Panc1 (cell line): ENCODE measurements at places on chromosomes 5 and 9.

DNA sequence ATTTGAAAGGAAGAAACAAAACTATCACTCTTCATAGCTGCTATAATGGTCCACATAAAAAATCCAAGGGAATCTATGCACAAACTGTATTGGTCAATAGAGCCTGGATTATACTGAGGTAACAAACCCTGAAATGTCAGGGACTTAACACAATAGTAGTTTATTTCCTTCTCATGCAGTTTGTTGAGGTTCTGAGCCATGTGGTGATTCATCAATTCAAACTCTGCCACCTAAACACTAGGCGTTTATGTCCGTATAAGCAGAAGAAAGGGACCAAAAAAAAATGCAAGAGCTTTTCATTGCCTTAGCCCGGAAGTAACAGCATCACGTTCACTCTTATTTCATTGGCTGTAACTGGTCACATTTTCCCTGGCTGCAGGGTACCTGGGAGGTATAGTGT lies 464.7 kb downstream of the ZSWIM6 start:
- no peak for DNase-seq

GRCh38 chr5:145925803-145926202 lies 10.6 kb upstream of the SH3RF2 start:
- no peak for DNase-seq

DNA sequence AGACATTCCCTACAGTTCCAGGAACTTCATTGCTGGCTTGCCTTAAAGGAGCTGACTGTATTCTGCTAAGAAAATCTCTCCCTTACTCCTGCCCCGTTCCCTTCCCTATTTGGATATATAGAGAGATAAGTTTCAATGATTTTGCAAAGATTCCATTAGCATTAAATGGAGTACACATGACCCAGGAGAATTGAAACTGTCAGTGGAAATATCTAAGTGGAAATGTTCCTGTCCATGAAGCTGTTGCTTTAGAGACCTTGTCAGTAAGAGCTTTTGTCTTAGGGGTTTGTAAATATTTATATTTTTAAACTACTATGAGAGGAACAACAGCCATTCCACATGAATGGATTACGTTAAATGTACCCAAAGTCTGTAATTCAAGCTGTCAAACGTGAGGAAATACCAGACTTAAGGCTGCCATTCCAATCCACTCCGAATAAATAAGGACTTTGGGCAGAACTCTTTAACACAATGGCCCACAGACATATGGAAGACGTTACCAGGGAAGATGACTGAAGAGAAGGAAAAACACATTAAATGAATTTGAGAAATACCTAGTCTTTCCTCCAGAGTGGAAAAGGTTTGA lies 387.1 kb upstream of the PAPPA start:
- DNase-seq = no peak

GRCh38 chr5:54739371-54739770 lies 221.8 kb downstream of the SNX18 start:
- DNase-seq = no peak

DNA sequence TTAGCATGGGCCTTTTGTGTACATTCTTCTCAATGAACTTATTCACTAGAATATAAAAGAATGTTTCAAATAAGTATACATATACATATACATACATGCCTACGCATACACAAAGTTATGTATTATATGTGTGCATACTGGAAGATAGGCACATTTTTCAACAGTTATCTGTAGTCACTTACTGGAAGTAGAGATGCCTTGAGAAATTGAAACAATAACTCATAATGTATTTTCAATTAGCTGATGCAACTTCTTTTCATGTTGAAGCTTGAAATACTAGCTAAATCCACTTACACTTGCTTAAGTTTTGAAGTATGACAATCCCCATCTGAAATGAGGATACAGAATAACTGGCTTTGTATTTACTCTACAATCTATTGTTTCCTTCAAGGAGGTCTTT lies 469.0 kb upstream of the PTGER4 start:
- DNase-seq = no peak

GRCh38 chr5:20660588-20660987 lies 672.6 kb upstream of the CDH18 start:
- DNase-seq = no peak

- DNase-seq = no peak
Measured at GRCh38 chr5:128196791-128197190, 113.2 kb downstream of the SLC12A2 start.

- DNase-seq = no peak
Measured at GRCh38 chr9:6827439-6828145, 69.8 kb downstream of the KDM4C start.

- no peak for DNase-seq
Measured at GRCh38 chr5:114467729-114468128, 105.9 kb downstream of the KCNN2 start.

DNA sequence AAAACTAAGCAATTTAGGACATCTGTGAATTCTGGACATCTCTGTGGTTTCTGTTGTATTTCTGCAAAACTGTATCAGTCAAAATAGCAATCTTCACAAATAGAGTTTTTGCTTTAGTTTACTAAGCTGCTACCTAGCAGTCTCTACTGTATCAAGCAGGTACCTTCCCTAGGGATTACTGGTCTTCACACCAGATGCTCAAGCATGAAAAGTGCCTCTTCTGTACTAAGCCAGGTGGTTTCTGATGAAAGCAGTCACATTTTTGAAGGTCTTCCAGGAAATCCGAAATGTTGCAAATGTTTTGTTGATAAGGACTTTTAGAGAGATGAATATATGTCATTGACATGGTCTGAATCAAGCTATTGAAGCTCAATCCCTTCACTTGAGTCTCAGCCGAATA lies 540.0 kb downstream of the KCTD16 start:
- no peak for DNase-seq

DNA sequence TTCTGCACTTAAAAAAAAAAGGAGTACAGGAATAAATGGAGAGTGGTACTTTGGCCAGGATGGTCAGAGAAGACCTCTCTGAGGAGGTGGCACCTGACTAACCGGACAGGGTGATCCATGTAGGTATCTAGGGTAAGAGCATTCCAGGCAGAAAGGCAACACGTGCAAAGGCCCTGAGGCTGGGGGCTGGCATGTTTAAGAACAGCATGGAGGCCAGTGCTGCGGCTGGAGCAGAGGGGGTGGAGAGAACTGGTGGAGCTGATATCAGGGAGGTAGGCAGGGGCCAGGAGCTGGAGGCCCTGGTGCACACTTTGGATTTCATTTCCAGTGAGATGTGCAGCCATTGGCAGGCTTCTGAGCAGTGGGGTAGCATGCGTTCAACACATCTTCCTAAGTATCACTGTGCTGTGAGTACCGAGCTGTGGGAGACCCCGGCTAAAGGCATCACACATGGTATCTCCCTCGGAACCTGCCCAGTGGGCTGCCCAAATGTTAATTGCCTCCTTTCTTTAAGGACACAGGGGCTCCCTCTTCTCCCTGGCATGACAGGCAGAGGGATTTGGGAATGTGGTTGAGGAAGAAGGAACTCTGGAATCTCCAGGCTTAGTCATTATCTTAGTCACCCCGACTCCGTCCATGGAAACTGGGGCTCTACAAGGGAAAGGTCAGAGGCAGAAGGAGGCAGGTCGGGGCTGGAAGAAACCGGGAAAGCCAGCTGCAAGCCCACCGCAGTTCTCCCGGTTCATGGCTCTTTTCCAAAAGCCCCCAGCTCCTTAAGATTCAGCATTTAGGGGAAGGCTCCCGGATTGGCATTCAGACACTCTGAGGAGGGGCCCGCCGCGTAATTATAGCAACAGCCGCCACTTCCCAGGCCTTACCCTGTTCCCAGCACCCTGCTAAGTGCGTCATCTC lies 18.6 kb downstream of the SLC6A7 start:
- no peak for DNase-seq

DNA sequence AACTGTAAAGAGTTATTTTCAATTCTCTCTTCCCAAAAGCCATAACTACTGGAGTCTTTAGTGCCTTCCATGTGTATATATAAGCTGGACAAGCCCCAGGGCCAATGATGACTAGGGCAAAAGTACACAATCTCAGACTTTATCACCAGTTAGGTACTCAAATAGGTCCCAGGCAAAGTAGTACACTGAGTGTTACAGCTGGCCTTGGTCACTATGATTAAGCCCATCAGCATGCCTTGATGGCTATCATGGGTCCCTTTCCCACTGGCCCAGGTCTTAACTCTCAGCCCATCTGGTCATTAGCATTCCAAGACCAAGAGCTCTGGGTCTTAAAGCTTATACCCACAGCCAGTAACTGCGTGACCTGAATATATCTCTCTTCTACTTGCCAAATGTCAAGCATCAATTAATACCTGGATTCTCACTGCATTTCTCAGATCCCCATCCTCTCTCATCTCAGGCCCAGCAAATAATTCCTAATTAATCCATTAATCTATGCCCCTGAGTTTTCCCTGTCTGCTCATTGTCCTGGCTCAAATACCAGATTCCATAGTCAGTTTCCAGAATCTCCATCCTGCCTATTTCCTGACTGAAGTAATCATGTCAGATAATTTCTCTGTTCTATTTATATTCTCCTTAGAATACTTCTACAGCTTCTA lies 62.3 kb downstream of the NR6A1 start:
- DNase-seq = peak; percentile 15

- DNase-seq = no peak
Measured at GRCh38 chr9:120876842-120877240, at the start of gene PHF19. Gene PHF19, minus strand, starts transcription at chr9:120877188. Its CDS starts 2,447 bp downstream, at chr9:120874741.

- no peak for DNase-seq
Measured at GRCh38 chr5:123441408-123441807, 18.2 kb upstream of the CEP120 start.

GRCh38 chr9:23380821-23381220 lies 445.2 kb downstream of the ELAVL2 start:
- DNase-seq = no peak

GRCh38 chr5:149314571-149315111 lies 30.7 kb upstream of the GRPEL2 start:
- no peak for DNase-seq

DNA sequence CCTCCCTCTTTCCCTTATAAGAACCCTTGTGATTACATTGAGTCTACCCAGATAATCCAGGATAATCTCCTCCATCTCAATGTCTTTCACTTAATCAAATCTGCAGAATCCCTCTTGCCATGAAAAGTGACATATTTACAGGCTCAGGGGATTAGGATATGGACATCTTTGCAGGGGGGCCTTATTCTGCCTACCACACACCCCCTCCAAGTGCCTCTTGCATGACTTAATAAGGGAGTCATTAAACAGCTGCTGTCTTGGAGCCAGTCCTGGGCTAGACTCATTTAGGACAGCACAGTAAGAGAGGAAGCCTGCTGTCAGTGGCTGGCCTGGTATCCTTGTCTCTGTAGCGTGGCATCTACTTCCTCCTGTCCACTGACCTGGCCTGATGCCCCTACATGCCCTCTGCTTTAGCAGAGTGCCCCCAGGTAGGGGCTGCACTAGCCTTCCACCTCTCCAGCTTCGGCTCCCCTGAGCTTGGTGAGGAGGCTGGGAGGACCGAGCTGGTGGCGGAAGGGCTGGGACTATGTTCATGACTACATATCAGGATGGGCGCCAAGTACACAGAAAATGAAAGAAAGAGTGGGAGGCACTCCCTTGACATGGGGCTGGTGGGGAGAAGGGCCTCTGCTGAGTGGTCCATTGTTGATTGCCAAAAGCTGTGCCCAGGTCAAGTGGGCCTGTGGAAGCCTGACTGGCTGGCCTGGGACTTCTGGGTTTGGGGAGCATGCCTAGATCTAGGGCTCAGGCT lies 17.2 kb downstream of the ENHO start:
- no peak for DNase-seq

DNA sequence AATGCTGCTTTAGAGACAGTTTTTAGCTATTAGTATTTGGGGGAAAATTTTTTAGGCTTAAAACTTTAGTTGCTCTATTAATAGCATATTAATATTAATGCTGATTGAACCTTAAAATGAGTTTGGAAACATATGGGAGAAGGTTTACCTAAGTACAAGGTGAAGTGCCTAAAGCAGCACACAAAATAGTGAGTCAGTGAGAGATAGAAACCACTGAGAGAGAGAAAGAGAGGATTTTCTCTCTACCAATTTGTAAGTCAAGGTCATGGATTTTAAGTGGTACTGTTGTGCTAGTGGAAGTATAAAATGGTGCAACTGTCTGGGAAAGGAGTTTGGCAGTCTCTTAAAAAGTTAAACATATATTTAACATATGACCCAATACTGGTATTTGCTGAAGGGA lies 64.9 kb downstream of the MARCHF3 start:
- DNase-seq = no peak

DNA sequence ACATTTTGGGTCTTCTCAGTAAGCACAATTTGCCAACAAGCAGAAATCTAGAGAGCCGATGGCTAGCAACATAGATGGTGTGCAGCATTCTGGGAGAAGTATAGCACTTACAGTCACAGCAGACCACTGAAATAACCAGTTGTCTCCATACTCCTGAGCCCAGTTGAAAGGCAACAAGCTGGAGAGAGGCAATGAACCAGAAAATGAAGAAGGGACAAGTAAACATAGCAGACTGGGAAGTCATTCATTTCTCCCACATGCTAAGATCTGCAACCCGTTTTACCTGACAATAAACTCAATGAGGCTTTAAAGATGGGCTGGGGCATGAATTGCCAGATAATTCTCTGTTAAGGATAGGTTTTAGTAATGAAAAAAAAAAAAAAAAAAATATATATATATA lies 575.6 kb upstream of the GRAMD2B start:
- DNase-seq = no peak

DNA sequence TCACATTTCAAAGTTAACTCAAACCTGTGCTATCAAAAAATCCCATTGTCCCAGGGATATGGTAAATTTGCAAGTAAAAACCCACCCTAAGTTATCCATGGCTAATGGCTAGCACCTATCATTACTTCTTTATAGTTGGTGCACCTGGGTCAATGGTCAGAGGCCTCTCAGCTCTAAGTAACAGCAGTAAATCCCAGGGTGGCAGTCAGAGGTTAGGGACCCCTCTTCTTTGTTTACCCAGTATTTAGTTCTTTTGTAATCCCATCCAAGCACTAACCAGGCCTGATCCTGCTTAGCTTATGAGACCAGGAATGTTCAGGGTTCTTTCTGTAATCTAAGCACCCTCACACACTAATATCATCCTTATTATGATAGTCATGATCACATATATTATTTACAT lies 52.1 kb upstream of the WWC1 start:
- no peak for DNase-seq

GRCh38 chr9:98660541-98660940 lies 48.2 kb downstream of the GABBR2 start:
- no peak for DNase-seq

DNA sequence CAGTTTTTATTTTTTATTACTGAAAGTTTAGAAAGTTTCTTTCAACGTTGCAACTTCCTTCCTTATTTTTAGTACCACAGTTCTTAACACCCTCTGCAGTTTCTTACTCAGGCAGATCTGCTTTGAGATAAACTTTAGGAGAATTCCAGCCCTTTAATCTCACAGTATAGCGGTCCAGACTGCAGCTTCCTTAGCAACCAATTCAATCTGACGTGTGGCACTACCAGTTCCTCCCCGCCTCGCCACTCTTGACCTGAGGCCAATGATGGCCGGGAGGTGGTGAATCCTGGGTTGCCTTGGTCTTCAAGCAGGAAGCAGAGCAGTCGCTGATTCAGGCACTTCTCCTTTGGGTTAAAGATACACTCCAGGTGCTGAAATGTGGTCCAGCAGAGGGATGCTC lies 334.3 kb upstream of the TRPC7 start:
- no peak for DNase-seq

GRCh38 chr5:19855453-19855852 lies 132.5 kb downstream of the CDH18 start:
- no peak for DNase-seq

- DNase-seq = no peak
Measured at GRCh38 chr9:137222190-137223077, at the start of gene RNF208. Gene RNF208, minus strand, starts transcription at chr9:137222240. Its CDS starts 1,028 bp downstream, at chr9:137221212.
